ENCODE measurements at places on chromosomes 2 and 18.

- peak; percentile 74 for DNase-seq
Observed at GRCh38 chr2:120709608-120710041, 26.0 kb upstream of the GLI2 start.

GRCh38 chr2:96095116-96095636 is 21.2 kb downstream of the ADRA2B start:
- no peak for DNase-seq

- peak; percentile 99 for DNase-seq
Observed at GRCh38 chr2:67260343-67261277, 136.5 kb upstream of the ETAA1 start.

DNA sequence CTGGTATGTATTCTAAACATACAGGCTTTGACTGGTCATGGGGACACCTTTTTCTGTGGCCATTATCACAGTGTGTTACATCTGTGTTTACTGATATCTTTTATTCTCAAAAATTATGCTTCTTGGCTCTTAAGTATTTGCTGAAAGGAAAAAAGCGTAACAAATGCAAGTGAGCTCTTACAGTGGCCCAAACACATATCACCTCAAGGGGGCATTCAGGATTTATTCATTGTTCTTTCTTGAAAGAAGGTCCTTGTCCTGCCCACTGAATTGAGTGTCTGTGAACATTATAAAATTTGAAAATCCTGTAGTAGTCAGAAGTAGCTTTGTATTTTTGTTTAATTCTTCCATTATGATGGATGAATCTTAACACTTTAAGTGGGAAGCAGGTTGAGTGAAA is 454.5 kb downstream of the XIRP2 start:
- DNase-seq, result peak; percentile 3

DNA sequence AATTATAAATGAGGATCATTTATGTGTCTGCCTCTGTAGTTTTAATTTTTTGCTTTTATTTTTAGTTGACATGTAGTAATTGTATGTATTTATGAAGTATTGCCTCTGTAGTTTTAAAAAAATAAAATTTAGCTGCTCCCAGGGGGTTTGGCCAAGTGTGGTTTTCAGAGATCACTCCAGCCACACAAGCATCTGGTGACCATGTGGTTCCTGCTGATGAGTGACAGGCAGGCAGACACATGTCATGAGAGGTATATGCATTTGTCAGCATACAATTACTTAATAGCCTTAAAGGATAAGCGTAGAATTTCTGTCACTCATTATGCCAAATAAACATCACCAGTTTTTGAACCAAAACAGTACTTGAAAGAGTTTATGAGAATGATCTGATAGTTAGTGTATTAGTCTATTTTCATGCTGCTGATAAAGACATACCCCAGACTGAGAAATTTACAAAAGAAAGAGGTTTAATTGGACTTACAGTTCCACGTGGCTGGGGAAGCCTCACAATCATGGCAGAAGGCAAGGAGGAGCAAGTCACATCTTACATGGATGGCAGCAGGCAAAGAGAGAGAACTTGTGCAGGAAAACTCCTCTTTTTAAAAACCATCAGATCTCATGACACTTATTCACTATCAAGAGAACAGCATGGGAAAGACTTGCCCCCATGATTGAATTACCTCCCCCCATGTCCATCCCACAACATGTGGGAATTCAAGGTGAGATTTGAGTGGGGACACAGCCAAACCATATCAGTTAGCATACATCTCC is 29.6 kb downstream of the MREG start:
- DNase-seq, result no peak

GRCh38 chr2:121710470-121711170 is 26.1 kb downstream of the NIFK start:
- DNase-seq, result peak; percentile 81

DNA sequence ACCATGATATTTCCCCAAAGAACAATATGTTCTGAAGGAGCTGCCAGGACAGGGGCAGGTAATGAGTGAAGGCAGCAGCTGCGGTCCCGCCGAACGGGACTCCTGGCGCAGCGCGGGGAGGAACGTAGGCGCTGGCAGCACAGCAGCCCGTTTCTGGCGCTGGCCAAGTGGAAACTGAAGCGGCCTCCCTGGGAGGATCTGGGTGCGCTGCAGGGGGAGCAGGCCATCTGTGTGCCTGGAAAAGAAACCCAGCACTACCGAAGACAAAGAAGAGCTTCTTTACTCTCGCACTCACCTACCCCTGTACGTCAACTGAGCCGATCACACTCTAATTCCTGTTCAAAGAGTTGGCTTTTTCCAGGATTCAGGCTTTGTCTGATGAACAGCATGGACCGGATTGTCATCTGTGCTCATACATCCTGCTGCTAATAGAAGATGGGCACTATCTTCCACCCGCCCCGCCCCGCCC is 11.8 kb downstream of the G6PC2 start:
- DNase-seq, result peak; percentile 8

GRCh38 chr2:233679196-233679595 is 2.5 kb upstream of the UGT1A7 start:
- DNase-seq, result no peak

DNA sequence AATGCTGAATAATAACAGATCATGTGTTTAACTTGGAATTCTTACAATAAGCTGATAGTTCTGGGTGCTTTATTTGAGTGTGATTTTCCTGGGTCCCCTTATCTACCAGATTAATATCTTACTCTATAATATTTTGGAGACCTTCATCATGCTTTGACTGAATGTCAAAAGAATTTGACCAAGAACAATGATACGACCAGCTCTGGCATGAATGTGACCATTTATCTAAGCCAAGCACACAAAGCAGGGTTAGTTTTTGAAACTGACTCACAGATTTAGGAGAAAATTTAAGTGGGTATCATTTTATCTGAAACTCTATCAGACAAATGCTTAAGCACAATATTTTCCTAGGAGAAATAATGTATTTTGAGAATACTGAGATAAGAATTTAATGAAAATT is 677.0 kb downstream of the NYAP2 start:
- DNase-seq, result no peak

- no peak for DNase-seq
Observed at GRCh38 chr2:96114546-96114902, 1.8 kb downstream of the ADRA2B start.

- no peak for DNase-seq
Observed at GRCh38 chr2:120189189-120189588, 34.0 kb downstream of the TMEM185B start.

- no peak for DNase-seq
Observed at GRCh38 chr2:54975598-54976492, 74.4 kb downstream of the RTN4 start.

GRCh38 chr2:236574424-236575145 is 5.0 kb downstream of the ACKR3 start:
- DNase-seq, result no peak

- peak; percentile 63 for DNase-seq
Observed at GRCh38 chr18:62437235-62438017, 85.4 kb upstream of the ZCCHC2 start.

DNA sequence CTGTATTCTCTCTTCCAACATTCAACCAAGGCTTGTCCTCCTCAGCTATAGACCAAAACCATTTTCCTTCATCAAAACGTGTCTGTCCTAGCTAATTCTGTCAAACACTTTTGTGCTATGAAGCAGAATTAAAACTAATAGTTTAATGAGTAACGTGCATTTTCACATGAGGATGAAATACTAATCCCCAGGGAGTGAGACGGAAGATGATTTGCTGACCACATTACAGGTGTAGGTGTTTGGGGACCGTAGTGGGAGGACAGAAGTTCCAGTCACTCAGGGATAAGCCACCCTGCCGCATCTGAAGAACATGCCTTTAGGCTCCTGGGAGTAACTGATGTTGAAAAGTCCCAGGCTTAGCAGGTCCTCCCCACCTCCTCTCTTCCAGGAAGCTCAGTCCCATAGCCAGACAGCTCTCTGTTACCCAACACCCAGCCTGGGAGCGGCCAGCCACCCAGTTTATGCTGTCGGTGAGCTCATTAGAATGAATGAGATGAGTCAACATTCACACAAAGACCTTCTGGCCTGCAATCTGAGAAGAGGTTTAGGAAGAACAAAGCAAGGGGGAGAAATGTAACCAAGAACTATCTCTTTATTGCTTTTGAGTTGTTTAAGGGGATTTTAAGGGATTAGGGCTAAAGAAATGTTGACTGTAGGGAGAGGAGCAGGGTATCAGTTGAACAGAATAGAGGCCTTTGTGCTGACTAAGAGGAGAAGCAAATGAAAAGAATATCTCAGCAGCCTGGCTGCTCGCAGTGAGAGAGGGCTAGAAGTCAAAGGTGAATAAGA is 122.5 kb downstream of the FOXI3 start:
- peak; percentile 3 for DNase-seq

DNA sequence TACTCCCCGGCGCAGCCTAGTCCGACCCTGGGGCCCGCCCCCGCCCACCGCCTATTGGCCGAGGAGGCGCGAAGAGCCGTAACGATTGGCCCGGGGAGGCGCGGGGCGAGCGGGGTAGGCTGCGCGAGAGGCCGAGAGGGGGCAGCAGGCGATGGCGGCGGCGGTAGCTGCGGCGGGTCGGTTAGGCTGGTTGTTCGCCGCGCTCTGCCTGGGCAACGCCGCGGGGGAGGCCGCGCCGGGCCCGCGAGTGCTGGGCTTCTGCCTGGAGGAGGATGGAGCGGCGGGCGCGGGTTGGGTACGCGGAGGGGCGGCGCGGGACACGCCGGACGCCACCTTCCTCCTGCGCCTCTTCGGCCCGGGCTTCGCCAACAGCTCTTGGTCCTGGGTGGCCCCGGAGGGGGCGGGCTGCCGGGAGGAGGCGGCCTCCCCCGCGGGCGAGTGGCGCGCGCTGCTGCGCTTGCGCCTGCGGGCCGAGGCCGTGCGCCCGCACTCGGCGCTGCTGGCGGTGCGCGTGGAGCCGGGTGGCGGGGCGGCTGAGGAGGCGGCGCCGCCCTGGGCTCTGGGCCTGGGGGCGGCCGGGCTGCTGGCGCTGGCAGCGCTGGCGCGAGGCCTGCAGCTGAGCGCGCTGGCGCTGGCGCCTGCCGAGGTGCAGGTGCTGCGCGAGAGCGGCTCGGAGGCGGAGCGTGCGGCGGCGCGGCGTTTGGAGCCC is at the start of gene CNNM3:
Gene CNNM3, plus strand, starts transcription at position 142 of the 709 bp plus-strand sequence. Its CDS starts 10 bp downstream, at position 152.
- DNase-seq, result peak; percentile 92

DNA sequence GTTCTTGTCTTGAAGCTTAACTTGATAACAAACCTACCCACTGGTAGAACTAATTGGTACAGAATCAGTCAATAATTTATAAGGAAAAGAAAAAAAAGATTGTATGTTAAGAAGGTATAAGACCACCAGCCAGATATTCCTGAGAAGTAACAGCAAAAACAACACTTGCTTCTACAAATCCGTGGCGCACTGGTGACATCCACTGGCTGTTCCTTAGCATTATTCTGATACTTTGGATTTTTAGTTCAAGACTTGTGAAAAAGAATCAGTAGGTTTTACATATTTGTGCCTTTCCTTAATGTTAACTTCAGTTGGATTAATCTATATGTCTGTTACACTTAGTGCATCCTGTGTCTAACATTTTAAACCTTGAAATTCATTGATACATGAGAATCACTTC is 141.8 kb downstream of the GRB14 start:
- peak; percentile 27 for DNase-seq

DNA sequence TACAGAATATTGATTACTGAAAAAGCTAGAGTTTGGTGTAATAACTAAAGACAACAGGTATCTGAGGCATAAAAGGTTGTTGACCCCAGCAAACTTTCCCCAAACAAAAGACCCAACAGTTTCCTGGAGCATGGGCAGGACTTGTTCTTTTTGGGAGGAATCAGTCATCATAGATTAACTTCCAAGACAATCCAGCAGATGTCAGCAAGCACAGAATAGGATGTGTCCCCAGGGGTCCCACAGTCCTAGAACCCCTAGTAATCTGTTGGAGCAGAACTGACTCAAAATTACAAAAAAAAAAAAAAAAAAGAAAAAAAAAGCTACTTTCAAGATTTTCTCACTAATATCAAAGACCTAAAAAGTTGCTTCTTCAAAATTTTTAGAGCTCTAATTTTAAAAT is 564.7 kb upstream of the SLC39A10 start:
- no peak for DNase-seq

DNA sequence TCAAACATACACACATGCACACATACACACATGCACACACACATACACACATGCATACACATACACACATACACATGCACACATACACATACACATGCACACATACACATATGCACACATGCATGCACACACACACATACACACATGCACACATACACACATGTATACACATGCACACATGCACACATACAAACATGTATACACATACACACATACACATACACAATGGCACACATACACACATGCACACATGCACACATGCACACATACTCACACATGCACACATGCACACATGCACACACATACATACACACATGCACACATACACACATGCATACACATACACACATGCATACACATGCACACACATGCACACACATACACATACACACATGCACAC is 137.2 kb downstream of the ACKR3 start:
- DNase-seq, result no peak

GRCh38 chr2:216188956-216189355 is 79.8 kb downstream of the XRCC5 start:
- DNase-seq, result peak; percentile 11

GRCh38 chr2:192735447-192735846 is 540.7 kb upstream of the TMEFF2 start:
- no peak for DNase-seq

DNA sequence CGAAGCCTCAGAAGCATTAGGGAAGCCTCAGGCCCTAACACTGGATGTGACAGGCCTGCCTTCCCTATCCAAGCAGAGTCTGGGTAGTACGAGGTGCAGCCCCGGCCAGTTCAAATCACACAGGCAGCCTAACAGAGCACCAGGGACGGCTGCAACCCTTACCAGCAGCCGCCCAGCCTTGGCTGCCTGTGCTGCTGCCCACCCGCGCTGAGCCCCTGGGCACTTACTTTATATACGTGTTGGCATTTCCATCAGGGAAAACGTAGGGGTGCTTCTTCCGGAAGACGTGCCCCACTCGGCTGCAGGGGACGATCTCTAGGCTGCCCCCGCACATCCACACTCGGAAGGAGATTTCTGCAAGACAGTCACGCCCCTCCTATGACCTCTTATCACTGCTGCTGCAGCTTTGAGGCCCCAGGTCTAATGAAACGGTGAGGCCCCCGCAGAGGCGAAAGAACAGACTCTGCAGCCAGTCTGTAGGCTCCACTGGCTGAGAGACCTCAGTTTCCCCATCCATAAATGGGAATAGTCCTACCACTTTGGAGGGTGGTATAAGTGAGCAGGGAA is 124.7 kb upstream of the CAPN13 start:
- no peak for DNase-seq

All from fibroblast of skin of back (primary cell).